H9 (cell line): ENCODE measurements at places on chromosomes 6 and 20.

DNA sequence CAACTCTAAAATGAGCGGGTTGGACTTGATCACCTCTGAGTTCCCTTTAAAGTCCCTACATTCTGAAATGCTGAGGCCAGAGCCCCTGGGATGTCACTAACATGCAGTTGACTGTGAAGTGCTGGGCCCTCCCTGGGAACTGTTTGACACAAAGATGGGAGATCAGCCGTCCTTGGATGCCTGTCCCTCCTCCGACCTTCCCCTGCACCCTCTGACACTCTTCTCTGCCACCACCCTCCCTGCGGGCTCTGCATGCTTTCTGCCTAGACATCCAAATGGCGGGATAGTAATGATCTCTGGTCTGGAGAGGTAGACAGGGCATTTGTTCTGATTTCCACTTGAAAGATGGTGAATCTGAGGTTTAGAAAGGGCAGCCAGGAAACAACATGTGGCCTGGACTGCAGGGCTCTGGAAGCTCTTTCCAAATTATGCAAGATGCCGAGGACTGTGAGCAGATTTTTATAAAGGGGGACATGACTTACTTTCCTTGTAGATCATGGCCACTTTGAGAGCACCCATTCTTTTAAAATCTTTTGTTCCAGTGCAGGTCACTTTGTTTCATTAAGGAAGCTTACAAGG is 113.2 kb downstream of the ZDHHC14 start:
- H3K27me3 ChIP-seq, result no peaks in the 10 kb centered on the region
- DNase-seq, result no peak
- peaks cover 3% of the 10 kb centered on the region; the same call in 2 of the 3 replicates for H3K36me3 ChIP-seq
- H3K4me3 ChIP-seq, result no peak overlapping the region
- no peak overlapping the region for H3K27ac ChIP-seq

DNA sequence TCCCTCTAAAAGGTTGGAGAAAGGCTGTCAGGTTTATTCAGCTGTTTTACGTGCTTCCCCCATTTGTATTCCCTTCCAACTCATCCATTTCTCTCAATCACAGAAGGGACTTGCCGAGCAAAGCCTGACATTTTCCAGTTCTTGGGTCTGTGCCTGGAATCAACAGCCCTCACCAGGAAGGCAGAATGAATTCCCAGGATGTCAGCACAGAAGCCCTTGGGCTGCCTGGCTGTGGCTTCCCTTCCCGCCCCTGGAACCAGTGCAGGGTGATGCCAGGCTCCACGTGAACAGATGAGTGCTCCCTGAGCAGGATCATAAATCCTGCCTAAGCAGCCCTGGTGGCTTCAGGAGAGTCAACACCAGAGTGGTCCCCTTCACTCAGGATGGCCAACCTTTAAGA is 86.1 kb upstream of the CD83 start:
- no peaks in the 10 kb centered on the region; the same call in 2 of the 3 replicates for H3K36me3 ChIP-seq
- H3K4me3 ChIP-seq, result no peak overlapping the region
- no peak for DNase-seq
- peaks cover 12% of the 10 kb centered on the region; the same call in 1 of the 2 replicates for H3K4me1 ChIP-seq

DNA sequence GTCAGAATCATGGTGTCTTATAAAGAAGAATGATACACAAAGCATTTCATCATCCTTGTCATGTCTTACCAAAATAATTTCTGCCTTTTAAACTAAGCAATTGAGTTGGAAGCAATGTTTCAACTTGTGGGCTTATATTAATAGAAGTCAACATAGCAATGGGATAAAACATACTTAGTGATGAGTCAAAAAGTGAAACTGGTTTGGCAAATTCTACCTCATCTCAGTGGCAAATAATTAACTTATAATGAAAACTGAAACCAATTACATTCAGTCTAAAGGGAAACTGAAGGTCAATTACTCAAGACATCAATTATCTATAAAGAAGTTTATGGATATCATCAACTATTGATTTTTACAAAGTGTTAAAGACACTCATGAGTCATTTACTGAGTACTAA is 463.8 kb downstream of the BMP2 start:
- H3K27me3 ChIP-seq, result no peaks in the 10 kb centered on the region
- no peak for DNase-seq
- H3K4me1 ChIP-seq, result no peaks in the 10 kb centered on the region
- no peaks in the 10 kb centered on the region for H3K36me3 ChIP-seq

- H3K27me3 ChIP-seq, result no peaks in the 10 kb centered on the region
- H3K36me3 ChIP-seq, result no peaks in the 10 kb centered on the region
- no peak overlapping the region for H3K4me3 ChIP-seq
- no peak overlapping the region for H3K27ac ChIP-seq
- no peak for DNase-seq
These were observed 46.3 kb upstream of the HS3ST5 start for GRCh38 chr6:114389111-114389510.

- peaks cover under 1% of the 10 kb centered on the region; the same call in 1 of the 2 replicates for H3K4me1 ChIP-seq
- H3K27me3 ChIP-seq, result no peaks in the 10 kb centered on the region
- DNase-seq, result no peak
These were observed 7.5 kb downstream of the C2 start for GRCh38 chr6:31935021-31935420.

GRCh38 chr6:25627001-25627400 is 25.0 kb upstream of the SCGN start:
- peak; percentile 66 for DNase-seq
- peaks cover 3% of the 10 kb centered on the region; the same call in 1 of the 2 replicates for H3K4me1 ChIP-seq

DNA sequence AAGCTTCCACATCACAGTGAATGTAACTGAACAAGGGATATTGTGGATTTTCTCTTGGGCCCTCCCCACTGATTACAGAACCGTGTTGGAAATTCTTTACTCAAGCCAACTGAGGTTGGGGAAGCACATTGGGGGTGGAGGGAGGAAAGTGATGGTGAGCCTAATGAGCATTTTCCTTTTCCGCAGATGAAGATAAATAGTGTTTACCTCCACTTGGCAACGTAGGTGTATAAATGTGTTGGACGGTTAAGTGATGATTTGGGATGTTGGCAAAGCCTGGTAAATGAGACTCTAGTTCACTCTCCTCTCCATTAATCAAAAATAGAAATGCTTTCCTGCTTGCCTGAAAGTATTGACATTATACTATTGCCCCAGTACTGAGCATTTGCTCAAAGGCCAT is 27.1 kb upstream of the NRN1 start:
- H3K27me3 ChIP-seq, result no peaks in the 10 kb centered on the region
- H3K36me3 ChIP-seq, result no peaks in the 10 kb centered on the region; the same call in 2 of the 3 replicates
- H3K27ac ChIP-seq, result no peak overlapping the region
- H3K4me3 ChIP-seq, result no peak overlapping the region
- H3K4me1 ChIP-seq, result no peaks in the 10 kb centered on the region

GRCh38 chr20:17843246-17844132 is 125.1 kb downstream of the SNX5 start:
- DNase-seq, result no peak
- H3K4me1 ChIP-seq, result peaks cover 2% of the 10 kb centered on the region; the same call in 1 of the 2 replicates
- H3K36me3 ChIP-seq, result no peaks in the 10 kb centered on the region
- H3K4me3 ChIP-seq, result no peak overlapping the region

GRCh38 chr20:9829835-9830234 is 9.0 kb downstream of the PAK5 start:
- peak; percentile 44 for DNase-seq
- H3K4me3 ChIP-seq, result no peak overlapping the region
- no peak overlapping the region for H3K27ac ChIP-seq
- no peaks in the 10 kb centered on the region for H3K36me3 ChIP-seq
- H3K4me1 ChIP-seq, result no peaks in the 10 kb centered on the region
- no peaks in the 10 kb centered on the region for H3K27me3 ChIP-seq
